Upper lobe of right lung (tissue), 1 donor: ENCODE measurements at places on chromosomes 2 and 18. TPM values are rescaled to one million over a fixed set of nuclear protein-coding genes. Genes with fewer than 3 reads are reported as not detected.

GRCh38 chr2:831622-832021 lies 119.0 kb upstream of the SNTG2 start:
- H3K27me3 ChIP-seq = no peaks in the 10 kb centered on the region
- no peak for DNase-seq
- no peaks in the 10 kb centered on the region for H3K36me3 ChIP-seq
- H3K4me1 ChIP-seq = peaks cover 8% of the 10 kb centered on the region

DNA sequence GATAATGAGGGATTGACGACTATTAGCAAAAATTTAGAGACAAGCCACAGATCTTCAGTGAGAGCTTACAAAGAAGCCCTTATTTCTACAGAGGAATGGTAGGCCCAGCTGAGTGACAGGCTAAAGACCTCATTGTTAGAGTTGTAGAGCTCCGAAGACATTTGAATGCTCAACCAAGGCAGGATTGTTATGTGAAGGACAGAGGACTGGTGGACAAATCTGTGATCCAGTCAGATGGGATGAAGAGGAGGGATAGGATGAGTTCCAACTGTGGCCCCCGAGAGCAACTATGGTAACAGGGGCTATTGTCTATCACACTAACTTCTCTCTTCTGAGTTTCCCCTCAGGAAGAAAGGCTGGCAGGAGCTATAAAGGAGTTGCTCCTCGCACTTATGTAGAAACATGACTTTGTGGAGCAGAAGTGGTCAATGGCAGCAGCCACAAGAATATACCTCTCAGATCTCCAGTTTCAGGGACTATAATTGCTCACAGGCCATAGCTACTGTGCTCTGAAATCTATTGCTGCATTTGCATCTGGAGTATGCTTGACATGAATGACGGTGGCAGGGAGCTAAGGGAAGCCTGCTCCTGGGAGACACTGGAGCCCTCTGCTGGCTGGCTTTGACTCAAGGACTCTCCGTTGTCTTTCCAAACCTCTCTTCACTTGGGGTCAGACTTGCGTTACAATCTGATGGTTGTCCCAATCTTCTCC lies 50.3 kb upstream of the GREB1L start:
- H3K27ac ChIP-seq = no peak overlapping the region
- H3K4me1 ChIP-seq = no peaks in the 10 kb centered on the region
- H3K4me3 ChIP-seq = no peak overlapping the region
- H3K36me3 ChIP-seq = no peaks in the 10 kb centered on the region

Gene ERCC3
- 36.9 TPM for total RNA-seq

Gene SERPINB4
- total RNA-seq = not detected

GRCh38 chr2:10305715-10306114 lies 3.0 kb downstream of the HPCAL1 start:
- peaks cover 53% of the 10 kb centered on the region for H3K4me1 ChIP-seq
- H3K27ac ChIP-seq = peak overlapping the region; percentile 88
- H3K27me3 ChIP-seq = no peaks in the 10 kb centered on the region
- DNase-seq = no peak
- no peaks in the 10 kb centered on the region for H3K36me3 ChIP-seq
- peak overlapping the region; percentile 83 for H3K4me3 ChIP-seq

Gene ANKRD29
- total RNA-seq = 72.0 TPM

Gene HADHB
- total RNA-seq = 105 TPM
